ENCODE measurements at places on chromosomes 4 and X. TPM values are rescaled to one million over a fixed set of nuclear protein-coding genes. Genes with fewer than 3 reads are reported as not detected.

Gene LDB2
- total RNA-seq, result 16.0 TPM

Gene MEPE
- total RNA-seq, result not detected

Gene NFKB1
- total RNA-seq, result 19.7 TPM

Gene WAS
- total RNA-seq, result not detected

Gene NUDT10
- total RNA-seq, result 3.0 TPM

Gene NRK
- 21.9 TPM for total RNA-seq

Gene ODAPH
- total RNA-seq, result not detected

Gene ANAPC10
- 27.5 TPM for total RNA-seq

Gene ADAM29
- not detected for total RNA-seq

Gene FAM114A1
- total RNA-seq, result 173 TPM

Gene GYG2
- 7.7 TPM for total RNA-seq

Gene FGD1
- total RNA-seq, result 15.7 TPM

Gene FAM47E
- not detected for total RNA-seq

Gene CACNA1F
- not detected for total RNA-seq

Gene CFAP99
- not detected for total RNA-seq

Gene DCAF4L1
- total RNA-seq, result not detected

Gene SYTL5
- total RNA-seq, result 0.35 TPM

Gene DMRTC1
- total RNA-seq, result not detected

Data from pericardium fibroblast (primary cell).